ENCODE measurements at places on chromosomes 7 and 10.
A peak's percentile ranks its signal among the peaks of the same experiment; 100 is the strongest.

DNA sequence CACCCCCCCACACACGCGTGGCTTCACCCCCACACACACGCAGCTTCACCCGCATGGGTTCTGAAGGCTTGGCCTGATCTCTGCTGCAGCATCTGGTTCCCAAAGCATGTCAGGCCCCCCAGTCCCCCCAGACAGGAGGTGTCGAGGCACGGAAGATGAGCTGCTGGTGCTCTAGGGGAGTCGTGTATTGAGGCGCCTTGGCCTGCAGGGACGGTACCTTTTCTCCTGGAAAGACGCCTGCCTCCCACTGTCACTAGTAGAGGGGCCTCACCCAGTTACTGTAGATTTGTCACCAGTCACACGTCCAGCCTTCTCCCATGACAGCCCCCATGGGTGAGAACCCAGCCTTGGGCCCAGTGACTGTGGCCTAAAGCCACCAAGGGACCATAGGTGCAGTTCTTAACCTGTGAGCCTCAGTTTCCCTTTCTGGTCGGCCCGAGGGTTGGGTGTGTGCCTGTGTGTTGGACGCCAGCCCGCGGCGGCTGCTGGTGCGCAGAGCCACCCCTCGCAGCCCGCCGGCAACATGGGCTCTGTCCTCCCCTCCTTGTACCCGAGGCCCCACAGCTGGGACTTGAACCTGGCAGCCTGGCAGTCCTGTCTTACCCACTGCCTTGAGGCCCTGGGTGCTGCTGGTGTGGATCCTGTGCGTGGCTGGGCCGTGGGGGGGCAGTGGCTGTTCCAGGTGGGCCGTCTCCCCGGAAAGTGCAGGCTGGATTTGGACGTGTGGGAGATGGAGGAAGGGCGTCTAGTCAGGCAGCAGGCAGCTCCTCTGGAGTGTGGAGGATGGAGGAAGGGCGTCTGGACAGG, 81.7 kb downstream of the NKX6-2 start:
- no peak for ATAC-seq

DNA sequence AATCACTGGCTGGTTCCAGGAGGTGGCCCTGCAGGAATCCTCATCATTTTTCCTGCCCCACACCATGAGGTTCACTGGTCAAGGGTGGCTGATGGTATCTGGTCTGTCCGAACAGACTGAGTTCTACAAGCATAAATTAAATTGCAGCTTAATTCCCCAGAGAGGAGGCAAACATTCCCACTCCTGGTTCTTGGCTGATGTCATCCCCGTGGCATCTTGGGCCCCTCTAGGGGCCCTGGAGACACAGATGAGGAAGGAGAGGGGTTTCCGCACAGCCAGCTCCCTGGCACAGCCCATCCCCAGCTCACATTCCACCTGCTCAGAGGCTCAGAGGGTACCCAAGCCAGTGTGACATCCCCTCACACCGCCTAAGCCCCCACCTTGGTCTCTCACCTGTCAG, 5.3 kb upstream of the KLRG2 start:
- no peak for ATAC-seq

DNA sequence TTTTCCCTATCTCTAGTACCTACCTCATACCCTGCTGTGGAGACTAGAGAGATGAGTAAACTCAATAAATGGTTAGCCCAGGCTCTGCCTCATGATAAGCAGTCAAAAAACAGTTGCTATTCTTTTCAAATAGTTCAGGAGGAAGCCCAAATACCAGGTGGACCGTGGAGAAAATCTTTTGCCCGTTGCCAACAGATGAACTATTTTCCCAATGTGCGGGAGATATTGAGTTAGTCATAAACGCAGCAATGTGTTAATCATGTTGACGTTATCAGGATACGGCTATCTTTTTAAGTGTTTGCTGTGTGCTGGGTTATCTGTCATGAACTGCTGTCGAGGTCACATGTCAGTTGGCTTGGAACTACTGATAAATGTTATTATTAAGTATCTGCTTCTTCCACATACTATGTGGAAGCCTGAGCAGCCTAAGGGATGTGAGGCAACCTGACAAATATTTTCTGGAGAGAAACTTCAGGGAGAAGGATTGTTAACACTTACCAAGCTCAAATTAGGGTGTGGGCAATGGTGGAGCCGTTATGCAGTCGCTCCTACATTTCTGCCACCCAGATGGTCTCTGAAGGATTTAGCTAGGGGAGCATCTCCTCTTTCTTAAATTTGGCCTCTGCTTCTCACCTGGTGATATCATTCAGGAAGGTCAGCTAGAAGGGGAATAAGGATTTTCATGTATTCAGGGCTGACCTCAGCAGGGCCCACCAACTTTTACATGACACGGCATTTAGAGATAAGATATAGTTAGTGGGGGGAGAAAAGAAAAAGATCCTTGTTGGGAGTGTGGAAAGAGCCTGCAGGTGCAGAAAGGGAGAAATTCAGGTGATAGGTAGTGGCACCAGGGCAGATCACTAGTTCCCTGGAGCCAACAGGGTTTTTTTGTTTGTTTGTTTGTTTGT, 33.5 kb upstream of the SLC26A3 start:
- ATAC-seq, result no peak

- no peak for ATAC-seq
Measured at GRCh38 chr7:69067397-69067796, 530.9 kb upstream of the AUTS2 start.

DNA sequence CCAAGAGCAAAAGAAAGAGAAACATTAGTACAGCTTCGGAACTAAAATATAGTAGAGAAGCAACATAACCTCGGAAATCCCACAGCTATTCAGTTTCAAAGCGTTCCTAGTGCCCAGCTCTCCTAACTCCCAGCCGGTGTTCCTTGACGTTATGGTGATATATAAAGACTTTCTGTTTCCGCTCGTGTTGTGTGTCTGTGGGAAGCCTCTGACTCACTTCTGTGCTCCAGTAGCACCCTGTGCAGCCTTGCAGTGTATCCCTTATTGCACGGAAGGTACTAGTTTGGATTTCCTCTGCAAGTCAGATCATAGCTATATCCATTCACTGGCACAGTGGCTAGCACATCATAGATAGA, 535 bp downstream of the ASAH2B start:
- ATAC-seq, result peak; percentile 63

DNA sequence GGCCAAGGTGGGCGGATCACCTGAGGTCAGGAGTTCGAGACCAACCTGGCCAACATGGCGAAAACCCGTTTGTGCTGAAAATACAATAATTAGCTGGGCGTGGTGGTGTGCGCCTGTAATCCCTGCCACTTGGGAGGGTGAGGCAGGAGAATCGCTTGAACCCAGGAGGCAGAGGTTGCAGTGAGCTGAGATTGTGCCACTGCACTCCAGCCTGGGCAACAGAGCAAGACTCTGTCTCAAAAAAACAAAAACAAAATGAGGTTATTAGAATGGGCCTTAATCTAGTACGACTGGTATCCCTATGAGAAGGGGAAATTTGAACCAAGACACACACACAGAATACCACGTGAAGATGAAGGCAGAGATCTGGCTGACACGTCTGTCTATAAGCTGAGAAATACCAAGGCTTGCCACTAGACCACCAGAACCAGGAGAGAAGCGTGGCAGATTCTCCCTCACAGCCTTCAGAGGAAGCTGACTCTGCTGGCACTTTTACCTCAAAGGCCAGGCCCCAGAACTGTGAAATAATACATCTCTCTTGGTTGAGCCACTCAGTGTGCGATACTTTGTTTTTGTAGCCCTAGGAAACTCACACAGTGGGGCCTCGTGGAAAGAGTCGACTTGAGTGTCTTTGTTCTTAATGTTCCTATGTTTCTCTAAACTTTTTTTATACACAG, 59.6 kb downstream of the TMEM209 start:
- ATAC-seq, result no peak

GRCh38 chr10:131685007-131685406, 215.8 kb upstream of the PPP2R2D start:
- no peak for ATAC-seq

- no peak for ATAC-seq
Measured at GRCh38 chr10:32943854-32944661, 14.0 kb downstream of the ITGB1 start.

- ATAC-seq, result no peak
Measured at GRCh38 chr7:117505238-117505637, 25.4 kb downstream of the CFTR start.

GRCh38 chr10:78229950-78230675, 196.4 kb downstream of the RPS24 start:
- no peak for ATAC-seq

- no peak for ATAC-seq
Measured at GRCh38 chr7:13457790-13458189, 531.7 kb downstream of the ETV1 start.

DNA sequence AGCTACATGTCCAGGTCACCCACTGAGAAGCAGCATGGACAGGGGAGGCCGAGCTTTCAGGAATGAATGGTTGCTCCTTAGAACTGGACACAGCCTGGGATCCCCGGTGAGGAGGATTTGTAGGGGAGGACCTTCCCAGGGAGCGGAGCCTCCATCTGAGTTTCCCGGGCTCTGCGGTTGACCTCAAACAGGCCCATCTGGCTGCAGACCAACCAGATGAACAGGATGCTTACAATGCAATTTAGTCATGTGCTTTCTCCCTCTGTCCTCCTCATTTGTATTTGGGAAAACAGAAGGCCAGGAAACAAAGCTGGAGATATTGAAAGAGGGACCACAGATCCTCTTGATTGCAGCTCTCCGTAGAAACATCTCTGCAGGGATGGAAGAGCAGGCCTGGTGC, 104.8 kb downstream of the EMX2 start:
- ATAC-seq, result no peak

DNA sequence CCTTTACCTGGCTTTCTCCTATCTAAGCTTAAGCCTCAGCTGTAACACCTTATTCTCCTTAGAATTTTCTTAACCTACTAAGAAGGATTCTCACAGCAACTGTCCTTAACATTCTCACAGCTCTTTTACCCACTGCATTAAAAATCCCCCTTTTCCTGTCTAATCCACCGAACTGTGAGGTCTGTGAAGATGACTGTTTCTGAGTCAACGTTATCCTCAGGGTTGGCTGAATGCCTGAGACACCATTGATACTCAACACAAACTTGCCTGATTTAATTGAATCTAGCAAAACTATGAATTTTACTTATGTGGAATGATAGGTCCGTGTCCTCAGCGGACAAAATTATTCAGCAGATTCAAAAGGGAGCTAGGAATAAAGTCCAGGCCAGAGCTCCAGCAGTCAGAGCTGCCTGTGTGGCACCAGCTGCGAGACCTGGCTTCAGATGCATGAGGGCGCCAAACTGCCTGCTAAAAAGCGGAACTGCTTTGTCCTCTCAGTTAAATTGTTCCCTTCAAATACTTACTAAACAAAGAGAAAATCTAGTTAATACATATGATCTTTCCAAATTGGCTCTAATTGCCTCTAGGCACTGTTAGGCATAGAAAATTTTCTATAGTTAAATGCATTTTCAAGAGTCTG, 33.4 kb upstream of the VWDE start:
- ATAC-seq, result no peak

DNA sequence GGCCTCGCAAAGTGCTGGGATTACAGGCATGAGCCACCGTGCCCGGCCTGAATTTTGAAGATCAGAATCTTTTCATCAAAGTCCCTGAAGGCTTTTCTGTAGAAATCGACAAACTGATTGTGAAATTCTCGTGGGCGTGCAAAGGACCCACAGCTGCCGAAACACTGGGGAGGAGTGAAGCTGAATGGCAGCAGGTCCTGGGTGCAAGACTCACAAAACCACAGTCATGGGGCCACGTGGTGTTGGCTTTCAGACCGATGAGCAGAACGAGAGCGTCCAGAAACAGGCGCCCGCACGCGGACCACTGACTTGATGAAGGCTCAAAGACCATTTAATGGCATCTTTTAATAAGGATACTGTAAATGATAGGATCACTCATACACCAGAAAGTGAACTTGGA, 24.7 kb upstream of the PRKAR1B start:
- no peak for ATAC-seq

GRCh38 chr7:15845461-15845860, 159.0 kb upstream of the MEOX2 start:
- no peak for ATAC-seq

DNA sequence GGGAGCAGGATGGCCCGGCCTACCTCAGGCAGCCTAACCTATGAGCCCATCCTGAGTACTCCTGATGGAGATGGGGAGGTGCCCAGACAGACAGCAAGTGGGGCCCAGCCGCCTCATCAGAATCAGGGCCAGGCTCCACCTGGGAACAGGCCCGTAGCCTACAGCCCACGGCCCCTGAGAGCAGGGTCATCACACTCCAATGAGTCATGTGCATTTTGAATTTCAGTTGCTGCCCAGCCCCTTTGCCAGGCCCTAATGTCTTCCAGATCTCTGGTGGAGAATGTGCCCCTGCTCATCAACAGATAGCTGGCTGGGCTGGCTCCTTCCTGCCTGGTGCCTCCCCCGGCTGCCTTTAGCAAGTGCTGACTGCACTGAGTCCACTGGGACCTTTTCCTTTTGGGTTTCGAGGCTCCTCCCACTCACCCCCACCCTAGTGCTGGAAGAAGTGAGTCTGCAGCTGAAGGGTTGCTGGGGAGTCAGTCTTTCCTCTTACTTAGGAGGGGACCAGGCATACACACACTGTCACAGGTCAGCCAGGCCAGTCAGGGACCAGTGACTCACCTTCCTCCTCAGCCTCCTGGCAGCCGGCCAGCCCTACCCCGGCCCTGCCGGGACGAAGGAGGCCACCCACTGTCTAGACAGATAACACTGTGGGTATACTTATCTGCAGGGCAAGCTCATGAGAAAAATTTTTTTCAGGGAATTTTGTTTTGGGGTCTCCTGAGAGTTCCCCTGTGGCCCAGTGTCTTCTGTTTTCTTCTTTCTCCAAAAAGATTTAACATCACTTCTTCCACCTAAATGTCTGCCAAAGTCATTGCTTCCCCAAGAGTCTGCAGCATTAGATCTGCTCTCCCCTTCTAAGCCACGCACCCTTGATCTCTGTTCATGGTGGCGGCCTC, 9.1 kb upstream of the ASIC3 start:
- ATAC-seq, result peak; percentile 94

GRCh38 chr10:113322843-113323242, 230.0 kb upstream of the HABP2 start:
- ATAC-seq, result no peak

- no peak for ATAC-seq
Measured at GRCh38 chr10:70358446-70358845, 24.0 kb downstream of the LRRC20 start.

DNA sequence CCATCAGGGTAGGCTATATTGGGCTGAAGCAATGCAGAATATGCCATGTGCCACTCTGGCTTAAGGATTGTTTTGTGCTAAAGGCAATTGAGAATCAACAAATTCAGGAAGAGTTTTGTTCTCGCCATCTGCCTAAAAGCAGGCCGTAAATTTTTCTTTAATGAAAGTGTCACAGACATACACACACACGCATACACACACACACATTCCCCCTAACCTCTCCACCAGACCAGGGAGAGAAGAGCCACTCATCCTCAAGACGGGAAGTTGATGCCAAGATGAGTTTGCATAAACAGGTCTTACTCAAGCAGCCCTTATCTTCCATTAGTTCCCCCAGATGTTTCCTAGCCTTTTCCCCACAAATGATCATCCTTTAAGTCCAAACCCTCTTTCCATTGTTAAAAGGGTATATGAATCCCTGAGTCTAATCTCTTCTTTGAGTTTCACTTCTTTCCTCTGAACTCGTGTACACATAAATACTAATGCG, 59.6 kb upstream of the TRIM24 start:
- no peak for ATAC-seq

All from activated CD4-positive, CD25-positive, alpha-beta regulatory T cell treated with anti-CD3 and anti-CD28 coated beads, Interleukin-2, amount 50 U/mL, for 24 hours (primary cell).